ENCODE measurements at places on chromosomes 6 and 20.

GRCh38 chr6:20202324-20202658 is 10.0 kb downstream of the MBOAT1 start:
- DNase-seq = no peak

DNA sequence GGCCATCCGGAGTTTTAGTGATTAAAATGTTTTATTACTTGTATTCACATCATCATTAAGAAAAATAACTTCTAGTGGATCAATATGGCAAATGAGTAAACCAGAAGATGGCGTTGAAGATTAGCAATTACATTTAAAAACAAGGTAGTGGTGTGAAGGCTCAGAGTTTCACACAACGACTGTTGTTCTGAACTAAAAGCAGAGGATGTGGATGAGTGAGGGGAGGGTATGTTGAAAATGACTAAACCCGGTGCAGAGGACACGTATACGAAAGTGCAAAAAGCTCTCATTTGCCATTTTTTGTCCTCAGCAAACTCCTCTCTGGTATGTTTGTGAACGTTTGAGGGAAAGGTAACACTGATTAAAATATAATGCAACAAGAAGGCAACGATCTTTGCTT is 1.9 kb upstream of the IRF4 start:
- no peak for DNase-seq

DNA sequence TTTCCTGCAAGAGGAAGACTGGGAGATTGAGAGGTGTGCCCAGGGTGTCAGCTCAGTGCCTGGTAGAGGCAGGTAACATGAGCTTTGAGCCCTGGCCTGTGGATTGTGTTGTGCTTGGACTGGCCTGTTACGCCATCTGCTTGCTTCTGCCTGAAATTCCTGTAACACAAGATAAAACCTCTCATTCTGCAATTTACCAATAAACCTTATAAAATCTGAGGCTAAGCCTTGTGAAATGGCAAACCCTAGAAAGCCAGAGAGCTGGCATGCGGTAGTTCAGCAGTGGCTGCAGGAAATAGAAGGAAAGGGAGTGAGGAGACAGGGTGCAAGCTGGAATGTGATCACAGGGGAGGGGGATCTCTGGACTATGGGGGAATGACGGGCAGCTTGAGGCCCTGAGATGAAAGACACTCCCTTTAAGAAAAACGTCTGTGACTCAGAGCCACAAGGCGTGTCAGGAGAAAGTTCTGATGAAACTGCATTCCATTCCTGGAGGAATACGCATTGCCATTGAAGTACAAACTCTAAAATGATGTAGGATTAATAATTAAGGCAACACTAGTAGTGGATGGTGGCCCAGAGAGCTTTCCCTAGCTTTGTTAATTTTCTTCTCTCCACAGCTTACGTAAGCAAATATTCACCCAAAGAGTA is 26.3 kb upstream of the TFAP2A start:
- DNase-seq = no peak

- DNase-seq = no peak
These were observed 11.0 kb upstream of the SIM1 start for GRCh38 chr6:100475554-100476320.

- no peak for DNase-seq
These were observed 527.6 kb downstream of the CDKAL1 start for GRCh38 chr6:21061892-21062291.

DNA sequence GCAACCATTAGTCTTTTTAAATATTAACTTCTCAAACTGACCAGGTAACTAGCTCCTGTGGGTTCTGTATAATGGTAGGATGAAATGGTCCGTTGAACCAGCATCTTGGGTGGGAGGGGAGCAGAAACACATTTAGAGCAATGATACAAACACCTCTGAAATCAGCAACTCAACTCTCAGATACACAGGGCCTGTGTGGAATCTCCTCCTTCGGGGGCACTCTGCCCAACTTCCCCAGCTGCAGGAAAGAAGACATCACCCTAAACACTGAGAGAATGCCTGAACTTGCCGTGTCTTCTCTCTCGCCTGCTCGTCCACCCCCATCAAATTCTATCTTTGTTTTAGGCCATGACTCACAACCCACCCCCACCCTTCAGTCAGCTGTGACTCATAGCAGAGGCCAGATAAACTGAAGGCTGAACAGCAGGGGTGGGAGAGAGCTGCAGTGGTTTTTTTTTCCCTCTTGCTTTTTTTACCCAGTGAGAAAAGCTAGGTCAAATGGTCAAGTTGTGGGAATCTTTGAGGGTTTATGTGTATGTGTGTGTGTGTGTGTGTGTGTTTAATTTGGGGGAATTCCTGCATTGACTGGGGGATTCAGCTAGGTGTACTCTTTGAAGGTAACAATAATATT is 593.4 kb upstream of the JAG1 start:
- no peak for DNase-seq

- DNase-seq = no peak
These were observed 10.2 kb downstream of the FOXC1 start for GRCh38 chr6:1619673-1620503.

- DNase-seq = no peak
These were observed 198.0 kb downstream of the RNF144B start for GRCh38 chr6:18585032-18585573.

- DNase-seq = no peak
These were observed 714.5 kb upstream of the EYS start for GRCh38 chr6:66421570-66421969.

DNA sequence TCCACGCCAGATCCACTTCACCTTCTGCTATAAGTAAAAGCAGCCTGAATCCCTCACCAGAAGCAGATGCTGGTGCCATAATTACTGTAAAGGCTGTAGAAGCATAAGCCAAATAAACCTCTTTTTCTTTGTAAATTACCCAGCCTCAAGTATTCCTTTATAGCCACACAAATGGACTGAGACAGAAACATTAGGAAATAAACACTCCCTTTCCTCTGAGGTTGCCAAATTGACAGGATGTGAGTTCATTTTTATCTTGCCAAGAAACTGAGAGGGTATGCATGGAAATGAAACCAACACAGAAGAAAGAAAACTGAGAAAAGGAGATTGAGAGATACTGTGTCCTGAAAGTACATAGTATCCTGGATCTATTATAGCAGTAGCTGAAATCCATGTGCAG is 481.2 kb downstream of the HAO1 start:
- no peak for DNase-seq

- DNase-seq = no peak
These were observed 51.7 kb downstream of the MOCS1 start for GRCh38 chr6:39882531-39882899.

- no peak for DNase-seq
These were observed 404.8 kb downstream of the THBS2 start for GRCh38 chr6:168848797-168849196.

- peak; percentile 48 for DNase-seq
These were observed 363.5 kb downstream of the ESR1 start for GRCh38 chr6:152170702-152171667.

GRCh38 chr6:13273931-13274706 is 54.2 kb downstream of the TBC1D7 start:
- peak; percentile 52 for DNase-seq

DNA sequence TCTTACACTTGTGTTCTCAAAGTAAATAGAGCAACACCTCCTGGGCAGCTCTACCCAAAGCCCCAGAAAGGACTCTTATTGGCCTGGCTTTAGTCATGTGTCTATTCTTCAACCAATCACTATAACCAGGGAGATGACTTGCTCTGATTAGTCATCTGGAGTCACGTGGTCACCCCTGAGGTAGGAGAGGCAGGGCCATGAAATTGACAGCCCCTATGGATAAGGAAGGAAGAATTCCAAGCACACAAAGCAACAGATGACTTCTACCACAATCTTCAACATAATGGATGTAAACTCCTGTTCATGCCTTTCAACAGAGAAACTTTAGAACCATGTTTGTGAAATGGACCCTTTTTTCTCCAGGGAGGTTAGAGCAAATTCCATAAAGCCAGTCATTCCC is 24.6 kb upstream of the EYA2 start:
- DNase-seq = no peak

GRCh38 chr6:28585335-28585734 is 59.7 kb downstream of the GPX5 start:
- no peak for DNase-seq

GRCh38 chr6:26539071-26539615 is 977 bp downstream of the HMGN4 start:
- DNase-seq = no peak

DNA sequence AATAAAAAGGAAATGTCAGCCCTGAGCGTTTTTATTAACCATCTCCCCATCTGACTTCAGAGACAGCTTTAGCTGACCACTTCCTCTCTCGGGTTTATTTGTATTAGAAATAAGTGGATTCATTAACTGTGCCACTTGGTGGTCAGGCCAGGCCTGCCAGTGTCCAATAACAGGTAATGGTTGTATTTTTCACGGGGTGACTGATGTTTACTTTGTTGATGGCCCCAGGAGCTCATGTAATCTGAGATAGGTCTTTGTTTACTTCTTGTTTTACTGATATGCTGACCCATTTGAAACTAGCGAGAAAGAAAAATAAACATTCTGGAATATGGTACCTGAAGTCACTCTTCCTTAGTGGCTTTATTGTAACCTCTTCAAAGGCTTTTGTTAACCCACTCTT is 504.3 kb upstream of the SLC35B3 start:
- DNase-seq = no peak

- DNase-seq = no peak
These were observed 95.1 kb upstream of the PTPN1 start for GRCh38 chr20:50415021-50415515.

DNA sequence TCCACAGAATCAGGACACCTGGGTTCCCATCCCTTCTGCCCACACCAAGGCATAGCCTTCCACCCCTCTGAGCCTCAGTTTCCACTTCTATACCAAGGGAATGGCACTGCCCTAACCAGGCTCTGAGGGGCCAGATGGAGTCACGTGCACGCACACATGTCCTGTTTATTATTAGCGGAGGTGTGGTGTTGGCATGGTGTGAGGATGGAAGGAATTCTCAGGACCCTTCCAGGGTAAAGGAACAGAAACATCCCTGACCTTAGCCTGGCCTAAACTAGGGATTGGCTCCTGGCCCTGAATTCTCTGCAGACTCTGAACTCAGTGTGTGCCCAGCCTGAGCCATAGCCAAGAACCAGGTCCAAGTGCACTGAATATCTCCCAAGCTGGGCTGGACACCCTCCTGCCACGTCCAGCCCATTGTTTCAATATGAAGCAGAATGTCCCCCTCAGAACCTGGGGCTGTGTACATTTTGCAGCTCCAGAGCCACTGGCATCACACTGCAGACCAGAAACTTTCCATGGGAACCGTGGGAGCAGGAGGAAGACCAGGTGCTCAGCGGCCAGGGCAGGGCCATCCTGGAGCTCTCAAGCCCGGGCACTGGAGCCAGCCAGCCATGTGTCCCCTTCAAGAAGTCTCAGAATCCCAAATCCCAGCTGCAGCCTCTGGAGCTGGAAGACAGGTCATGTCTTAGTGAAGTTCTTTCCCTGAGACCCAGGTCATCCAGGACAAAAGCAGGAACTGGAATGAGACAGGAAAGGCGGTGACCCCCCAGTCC is 208.4 kb downstream of the ANKRD60 start:
- no peak for DNase-seq

GRCh38 chr6:157727629-157728182 is 95.3 kb upstream of the SNX9 start:
- DNase-seq = no peak

DNA sequence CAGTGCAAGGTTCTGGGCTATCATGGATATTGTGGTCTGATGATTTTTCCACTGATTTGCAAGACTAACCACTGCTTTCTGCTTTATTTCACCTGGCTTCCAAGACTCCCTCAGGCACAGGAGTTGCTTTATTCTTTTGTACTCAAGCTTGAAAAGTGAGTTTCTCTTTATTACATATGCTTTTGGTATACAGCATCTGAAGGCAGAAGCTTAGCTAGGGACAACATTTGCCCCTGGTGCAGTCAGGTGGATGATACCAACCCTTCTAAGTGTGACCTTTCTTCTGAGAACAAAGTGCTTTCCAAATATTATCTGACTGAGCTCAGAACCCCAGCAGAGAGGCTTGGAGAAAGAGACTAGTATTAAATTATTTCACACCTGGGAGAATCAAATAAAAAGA is 94.0 kb upstream of the PHACTR1 start:
- no peak for DNase-seq
